H1 (cell line): ENCODE measurements at places on chromosomes 1 and 21. TPM values are rescaled to one million over a fixed set of nuclear protein-coding genes. Genes with fewer than 3 reads are reported as not detected.

- H3K4me1 ChIP-seq, result no peaks in the 10 kb centered on the region
- no peak for DNase-seq
These were observed 81.6 kb upstream of the LRRC8D start for GRCh38 chr1:89739013-89739843.

DNA sequence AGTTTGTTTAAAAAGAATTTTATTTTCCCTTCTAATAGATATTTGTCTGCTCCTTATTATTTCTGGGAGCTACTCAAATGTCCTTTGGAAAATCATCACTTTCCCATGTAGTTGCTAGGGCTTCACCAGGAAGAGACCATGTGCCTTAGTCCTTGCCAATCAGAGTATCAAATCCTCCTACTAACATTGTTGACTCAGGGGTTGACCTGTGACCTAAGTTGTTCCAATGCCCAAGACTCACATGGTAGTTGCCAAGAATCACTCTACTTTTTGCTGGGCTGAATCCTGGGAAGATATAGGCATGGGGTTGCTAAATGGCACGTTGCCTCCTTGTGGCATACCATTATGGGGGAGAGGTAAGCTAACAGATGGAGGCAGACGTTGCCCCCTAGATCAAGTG is 58.2 kb upstream of the FOXD3 start:
- no peak overlapping the region for H3K4me3 ChIP-seq
- no peaks in the 10 kb centered on the region for H3K36me3 ChIP-seq
- H3K4me1 ChIP-seq, result no peaks in the 10 kb centered on the region
- no peak overlapping the region for H3K27ac ChIP-seq
- no peak for DNase-seq

GRCh38 chr1:231694075-231694431 is 67.5 kb downstream of the DISC1 start:
- no peaks in the 10 kb centered on the region for H3K36me3 ChIP-seq
- peaks cover 10% of the 10 kb centered on the region for H3K4me1 ChIP-seq
- H3K4me3 ChIP-seq, result no peak overlapping the region

DNA sequence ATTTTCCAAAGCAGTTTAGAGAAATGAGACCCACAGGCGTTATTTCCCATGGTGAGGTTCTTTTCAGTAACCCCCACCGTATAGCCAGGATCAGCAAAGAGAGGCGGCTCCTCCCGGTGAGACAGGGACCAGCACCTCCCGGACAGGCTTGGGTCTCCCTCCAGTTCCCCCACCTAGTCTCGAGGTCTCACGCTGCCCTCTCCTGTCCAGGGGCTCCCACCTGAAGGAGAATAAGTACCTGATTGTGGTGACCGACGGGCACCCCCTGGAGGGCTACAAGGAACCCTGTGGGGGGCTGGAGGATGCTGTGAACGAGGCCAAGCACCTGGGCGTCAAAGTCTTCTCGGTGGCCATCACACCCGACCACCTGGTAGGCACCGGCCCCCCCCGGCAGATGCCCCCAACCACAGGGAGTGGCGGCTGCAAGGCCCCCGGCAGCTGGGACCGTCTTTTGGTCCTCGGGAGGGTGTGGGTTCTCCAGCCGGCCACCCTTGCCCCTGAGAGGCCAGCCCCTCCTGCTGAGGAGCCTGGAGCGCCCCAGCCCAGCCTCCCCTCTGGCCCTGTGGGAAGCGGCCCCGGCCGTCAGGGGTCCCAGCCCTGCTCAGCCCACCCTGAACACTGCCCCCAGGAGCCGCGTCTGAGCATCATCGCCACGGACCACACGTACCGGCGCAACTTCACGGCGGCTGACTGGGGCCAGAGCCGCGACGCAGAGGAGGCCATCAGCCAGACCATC is 4.9 kb downstream of the COL6A1 start:
- no peak overlapping the region for H3K4me3 ChIP-seq
- H3K27me3 ChIP-seq, result no peaks in the 10 kb centered on the region
- peaks cover 23% of the 10 kb centered on the region; the same call in 1 of the 2 replicates for H3K36me3 ChIP-seq
- DNase-seq, result no peak
- H3K27ac ChIP-seq, result no peak overlapping the region
- H3K4me1 ChIP-seq, result peaks cover 4% of the 10 kb centered on the region

DNA sequence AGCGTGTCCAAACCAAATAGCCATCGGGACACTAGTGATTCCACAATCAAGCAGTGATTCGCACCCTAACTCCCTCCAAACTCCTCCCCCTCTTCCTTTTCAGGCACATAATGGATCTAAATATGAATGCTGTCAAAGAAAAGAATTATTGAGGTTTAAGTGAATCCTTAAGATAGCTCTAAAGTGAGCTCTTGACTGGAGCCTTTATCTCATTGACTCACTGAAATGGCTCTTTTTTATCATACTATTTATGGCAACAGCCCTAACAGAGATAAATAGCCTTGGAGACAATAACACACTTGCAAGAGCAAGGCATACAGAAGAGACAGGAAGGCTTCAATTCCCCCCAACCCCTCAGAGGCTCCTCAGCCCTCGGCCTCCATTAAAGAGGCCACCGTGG is 143.3 kb downstream of the PLXNA2 start:
- no peaks in the 10 kb centered on the region for H3K27me3 ChIP-seq
- no peak overlapping the region for H3K4me3 ChIP-seq
- H3K4me1 ChIP-seq, result no peaks in the 10 kb centered on the region; the same call in 1 of the 2 replicates
- no peak overlapping the region for H3K27ac ChIP-seq

DNA sequence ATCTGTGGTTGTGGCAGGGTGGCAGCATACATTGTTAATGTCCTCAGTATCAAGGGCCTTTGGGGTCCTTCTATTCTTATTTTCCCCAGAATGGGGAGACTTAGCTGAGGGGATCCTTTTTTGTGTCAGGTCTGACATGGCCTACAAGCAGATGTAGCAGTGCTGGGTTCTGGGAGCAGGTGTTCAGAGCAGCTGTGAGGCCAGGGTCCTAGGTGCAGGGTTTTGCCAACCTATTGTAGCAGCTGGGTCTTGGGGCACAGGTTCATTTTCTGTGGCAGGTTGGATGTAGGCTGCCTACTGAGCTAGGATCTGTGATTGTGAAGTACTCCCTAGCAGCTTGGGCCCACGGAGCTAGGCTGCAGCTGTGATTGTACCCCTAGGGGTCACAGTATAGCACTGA is 60.1 kb downstream of the DIPK1A start:
- H3K4me1 ChIP-seq, result no peaks in the 10 kb centered on the region
- no peaks in the 10 kb centered on the region for H3K36me3 ChIP-seq
- no peak overlapping the region for H3K4me3 ChIP-seq
- H3K27ac ChIP-seq, result no peak overlapping the region
- H3K27me3 ChIP-seq, result no peaks in the 10 kb centered on the region
- DNase-seq, result no peak

LORICRIN gene
- not detected in 2 replicates for total RNA-seq
